Hippocampal formation (tissue), 2 donors: ENCODE measurements at places on chromosomes 13 and 19.

DNA sequence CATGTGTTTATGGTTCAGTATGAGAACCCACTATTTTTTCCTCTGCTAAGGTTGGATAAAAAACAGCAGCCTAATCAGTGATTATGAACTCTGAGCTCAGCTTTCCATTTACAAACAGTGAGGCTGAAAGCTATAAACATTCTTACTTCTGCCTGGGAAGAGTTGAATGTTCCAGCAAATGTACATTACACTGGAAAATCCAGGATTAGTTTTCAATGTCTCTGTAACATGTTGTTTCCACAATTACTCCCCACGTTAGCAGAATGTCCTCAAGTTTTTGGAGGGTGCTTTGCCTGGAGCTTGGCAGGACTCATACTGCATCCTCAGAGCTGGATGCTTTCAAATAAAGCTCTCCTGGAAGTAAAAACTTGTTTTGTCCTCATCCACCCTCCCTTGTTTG is 150.4 kb downstream of the POSTN start:
- DNase-seq = no peak

DNA sequence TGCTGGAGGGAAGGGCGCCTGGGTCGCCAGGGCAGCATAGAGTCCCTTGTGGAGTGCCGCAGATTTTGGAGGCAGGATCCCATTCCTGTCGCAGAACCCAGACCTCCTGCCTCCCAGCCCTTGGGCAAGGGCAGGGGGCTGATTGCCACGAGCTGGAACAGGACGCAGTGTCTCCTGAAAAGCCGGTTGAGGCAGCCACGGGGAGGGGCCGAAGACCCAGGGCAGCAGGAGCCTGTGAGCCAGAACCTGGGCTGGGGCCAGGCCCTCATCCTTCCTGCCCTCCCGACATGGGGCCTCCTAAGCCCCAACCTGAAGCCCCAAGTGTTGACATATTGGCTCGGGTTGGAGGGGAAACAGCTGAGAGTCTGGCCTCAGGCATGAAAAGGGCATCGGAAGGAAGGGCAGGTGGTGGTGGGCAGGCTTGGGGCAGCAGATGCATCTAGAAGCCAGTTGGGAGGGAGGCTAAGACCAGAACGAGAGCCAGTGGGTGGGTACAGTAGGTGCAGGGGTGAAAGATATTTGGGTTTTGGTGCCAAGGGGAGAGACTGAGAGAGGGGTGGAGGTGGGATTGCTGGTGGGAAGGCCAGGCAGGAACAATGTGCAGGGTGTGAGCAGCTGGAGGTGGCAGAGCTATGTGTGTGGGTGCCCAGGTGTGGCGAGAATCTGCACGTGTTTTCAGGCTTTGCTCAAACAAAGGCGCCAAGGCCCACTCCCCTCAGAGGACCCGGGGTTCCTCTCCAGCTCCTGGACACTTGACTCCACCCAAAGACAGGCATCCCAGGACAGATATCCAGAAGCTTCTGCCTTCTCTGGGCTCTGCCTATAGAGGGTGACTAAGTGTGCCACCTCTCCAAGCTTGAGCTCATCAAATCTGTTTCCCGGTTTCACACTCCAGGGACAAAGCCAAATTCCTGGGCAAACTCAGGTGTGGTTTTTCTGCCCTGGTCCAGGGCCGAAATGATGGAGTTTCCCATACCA is 1.4 kb upstream of the SBSN start:
- no peak for DNase-seq

GRCh38 chr13:111626371-111627305 is 306.2 kb downstream of the TEX29 start:
- DNase-seq = no peak

- no peak for DNase-seq
Observed at GRCh38 chr19:36207605-36208252, 6.7 kb downstream of the ZNF565 start.

DNA sequence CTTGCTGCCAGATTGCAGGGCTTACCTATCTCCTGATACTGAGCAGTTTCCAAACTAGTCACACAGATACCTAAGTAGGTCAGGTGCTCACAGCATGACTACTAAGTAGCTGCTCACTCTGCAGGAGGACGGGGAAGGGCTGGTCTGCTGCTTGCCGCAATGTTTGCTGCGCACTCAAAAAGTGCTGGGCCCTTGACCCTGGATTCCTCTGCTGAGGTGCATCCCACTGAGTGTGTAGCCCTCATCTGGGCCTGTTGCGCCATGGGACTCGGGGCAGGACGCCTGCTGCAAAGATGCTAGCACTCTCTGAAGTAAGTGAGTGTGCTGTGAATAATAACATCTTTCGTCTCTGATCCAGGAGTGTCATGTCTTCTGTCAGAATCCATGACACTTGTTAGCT is 59.2 kb upstream of the MEDAG start:
- no peak for DNase-seq

DNA sequence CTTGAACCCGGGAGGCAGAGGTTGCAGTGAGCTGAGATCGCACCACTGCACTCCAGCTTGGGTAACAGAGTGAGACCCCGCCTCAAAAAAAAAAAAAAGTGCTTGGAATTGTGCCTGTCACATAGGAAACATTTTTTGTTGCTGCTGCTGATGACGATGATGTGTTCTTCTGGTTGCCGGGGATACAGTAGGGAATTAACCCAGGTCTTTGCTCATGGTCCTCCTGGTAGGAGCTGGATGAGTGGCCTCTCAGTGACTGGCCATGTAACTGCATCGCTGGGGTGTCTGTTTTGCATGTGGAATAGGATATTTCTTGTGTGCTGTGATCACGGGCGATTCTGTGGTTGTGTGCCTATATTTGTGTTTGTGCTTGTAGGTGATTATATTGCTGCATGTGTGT is 4.7 kb upstream of the CNFN start:
- DNase-seq = no peak
